Heart right ventricle (tissue), 16 donors: ENCODE measurements at places on chromosomes 4 and X.

- no peak for DNase-seq
These were observed 103.4 kb upstream of the PJA1 start for GRCh38 chrX:69268611-69269010.

DNA sequence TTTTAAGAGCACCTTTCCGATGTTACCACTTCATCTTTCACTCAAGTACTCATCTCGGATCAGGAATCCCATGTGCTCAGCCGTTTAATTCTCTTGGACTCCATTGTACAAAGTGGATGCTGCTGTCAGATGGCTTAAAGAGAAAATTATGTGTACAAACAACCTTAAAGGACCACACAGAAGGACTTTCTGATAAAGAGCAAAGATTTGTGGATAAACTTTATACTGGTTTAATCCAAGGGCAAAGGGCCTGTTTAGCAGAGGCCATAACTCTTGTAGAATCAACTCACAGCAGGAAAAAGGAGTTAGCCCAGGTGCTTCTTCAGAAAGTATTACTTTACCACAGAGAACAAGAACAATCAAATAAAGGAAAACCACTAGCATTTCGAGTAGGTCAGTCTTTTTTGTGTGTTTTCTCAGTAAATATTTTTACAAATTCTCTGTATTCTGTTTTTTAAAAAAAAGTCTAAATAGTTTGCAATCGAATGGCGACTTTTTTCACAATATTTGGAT lies 20.1 kb downstream of the MMAA start:
- no peak for DNase-seq

GRCh38 chr4:98633159-98633558 lies 25.3 kb downstream of the TSPAN5 start:
- no peak for DNase-seq

DNA sequence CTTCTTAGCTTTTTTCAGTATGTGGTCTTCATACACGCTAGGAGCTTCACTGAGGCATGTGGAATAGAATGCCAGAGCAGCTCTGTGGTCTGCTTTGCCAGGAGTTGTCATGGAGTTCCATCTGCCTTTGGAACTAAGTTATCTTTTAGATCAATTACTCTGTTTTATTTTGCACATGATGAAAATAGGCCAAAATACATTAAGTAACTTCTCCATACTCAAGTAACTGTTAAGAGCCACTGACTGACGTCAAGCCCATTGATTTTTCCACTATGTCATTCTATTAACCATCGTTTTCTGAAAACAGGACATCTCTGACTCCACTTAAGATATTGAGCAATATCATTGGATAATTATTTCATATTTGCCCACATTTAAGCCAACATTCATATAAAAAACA lies 415.1 kb upstream of the MAD2L1 start:
- DNase-seq = no peak
